ENCODE measurements at places on chromosomes 2 and 18.

DNA sequence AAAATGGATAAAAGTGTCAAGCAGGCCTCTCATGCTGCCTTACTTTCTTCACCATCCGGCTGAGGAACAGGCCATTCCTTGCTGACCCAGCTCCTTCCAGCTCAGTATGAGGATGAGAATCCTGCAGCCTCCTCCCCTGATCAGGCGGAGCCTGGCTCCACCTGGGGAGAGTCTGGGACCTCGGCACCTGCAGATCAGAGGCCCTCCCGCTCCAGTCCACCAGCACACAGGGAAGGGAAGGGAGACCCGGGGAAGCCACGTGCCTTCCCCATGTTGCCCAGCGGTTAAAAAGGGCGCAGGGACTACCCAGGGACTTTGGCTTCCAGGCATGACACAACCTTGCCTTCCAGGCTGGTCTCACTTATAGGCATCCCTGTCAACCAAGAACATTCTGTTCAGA, 172.0 kb downstream of the NDUFA10 start:
- no peak for DNase-seq

DNA sequence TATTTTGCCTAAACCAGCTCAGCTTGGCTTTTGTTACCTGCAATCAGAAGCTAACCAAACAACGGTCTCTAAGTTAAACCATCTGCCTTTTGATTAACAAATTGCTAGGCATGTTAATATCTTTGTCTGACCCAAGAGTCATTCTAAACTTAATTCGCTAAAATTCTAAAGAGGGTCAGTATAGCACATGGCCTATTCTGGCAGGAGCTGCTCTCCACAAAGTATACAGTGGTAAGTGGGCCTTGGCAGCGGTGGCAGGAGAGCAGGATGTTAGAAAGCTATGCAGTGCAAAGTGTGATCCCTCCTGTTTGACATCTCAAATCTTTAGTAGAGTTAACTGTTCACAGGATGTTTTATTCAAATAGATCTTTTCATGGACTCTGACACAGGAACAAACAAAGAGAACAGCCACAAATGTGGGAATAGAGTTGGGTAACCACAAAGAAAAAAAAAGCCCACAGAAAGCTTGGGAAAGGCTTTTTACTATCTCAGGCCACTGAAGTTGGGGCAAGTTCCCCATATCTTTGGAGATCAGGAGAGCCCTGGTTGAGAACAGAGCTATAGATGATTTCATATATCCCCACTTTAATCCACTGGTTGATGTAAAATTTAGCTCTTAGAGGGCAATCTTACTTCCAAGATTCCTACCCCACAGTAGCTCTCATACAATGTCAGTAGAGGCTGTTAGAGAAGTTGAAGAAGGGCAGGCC, 10.6 kb downstream of the CFAP210 start:
- no peak for DNase-seq

GRCh38 chr2:85992611-85993010, 103.8 kb upstream of the ST3GAL5 start:
- no peak for DNase-seq

- no peak for DNase-seq
These were observed 1.4 kb downstream of the PPM1G start for GRCh38 chr2:27407798-27408491.

DNA sequence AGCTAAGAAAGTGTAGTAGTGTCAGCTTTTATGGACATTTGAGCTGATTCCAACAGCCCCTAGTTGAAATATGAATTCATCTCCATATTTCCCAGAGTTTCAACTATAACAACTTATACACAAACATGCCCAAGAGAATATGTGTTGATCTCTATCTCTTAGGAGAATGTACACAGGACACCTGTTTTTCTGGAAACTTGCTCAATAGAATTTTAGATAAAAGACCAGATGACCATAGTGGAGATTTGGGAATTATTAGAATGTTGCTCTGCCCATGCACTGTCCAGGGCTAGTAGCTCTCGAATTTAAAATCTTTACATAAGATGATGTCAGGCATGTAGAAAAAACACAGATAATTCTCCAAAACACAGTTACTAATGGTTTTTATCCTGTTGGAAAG, 162.3 kb upstream of the VRK2 start:
- DNase-seq: no peak

DNA sequence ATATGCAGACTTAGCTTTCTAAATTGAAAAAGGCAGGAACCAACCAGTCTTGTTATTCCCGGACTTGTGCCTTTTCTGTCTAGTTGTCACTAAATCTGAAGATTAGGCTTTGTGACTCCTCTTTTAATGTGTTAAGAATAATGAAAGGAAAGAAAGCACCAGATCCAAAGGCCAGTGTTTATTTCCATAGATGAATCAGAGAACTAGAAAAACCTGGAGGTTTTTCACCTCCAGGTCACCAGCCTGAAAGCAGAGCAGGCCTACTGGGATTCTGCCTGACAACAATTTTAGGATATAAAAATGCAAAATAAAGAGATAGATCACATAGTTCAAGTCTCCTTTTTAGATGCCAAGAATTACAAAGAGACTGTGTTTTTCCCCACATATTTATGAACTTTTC, 160.4 kb downstream of the GULP1 start:
- DNase-seq: no peak

DNA sequence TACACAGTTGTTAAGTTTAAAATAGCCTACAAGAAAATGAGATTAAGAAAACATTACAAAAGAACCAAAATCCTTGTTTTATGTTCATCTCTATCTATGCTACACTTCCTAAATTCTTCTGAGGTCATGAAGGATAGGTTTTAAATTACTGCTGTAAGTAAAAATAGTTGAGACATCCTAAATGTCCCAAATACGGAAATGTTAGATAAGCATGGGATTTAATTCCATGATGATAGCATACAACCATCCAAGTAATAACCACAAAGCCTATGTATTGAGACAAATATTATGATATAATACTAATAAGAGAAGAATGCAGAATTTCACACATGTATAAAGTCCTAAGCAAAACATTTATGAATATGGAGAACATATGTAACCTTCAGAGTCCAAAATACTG, 34.1 kb downstream of the PIEZO2 start:
- no peak for DNase-seq

- no peak for DNase-seq
These were observed 8.2 kb downstream of the DPP10 start for GRCh38 chr2:114450639-114451038.

GRCh38 chr2:147541314-147541713, 303.5 kb upstream of the ACVR2A start:
- no peak for DNase-seq

- no peak for DNase-seq
These were observed 108.2 kb downstream of the GAREM1 start for GRCh38 chr18:32362484-32362883.

DNA sequence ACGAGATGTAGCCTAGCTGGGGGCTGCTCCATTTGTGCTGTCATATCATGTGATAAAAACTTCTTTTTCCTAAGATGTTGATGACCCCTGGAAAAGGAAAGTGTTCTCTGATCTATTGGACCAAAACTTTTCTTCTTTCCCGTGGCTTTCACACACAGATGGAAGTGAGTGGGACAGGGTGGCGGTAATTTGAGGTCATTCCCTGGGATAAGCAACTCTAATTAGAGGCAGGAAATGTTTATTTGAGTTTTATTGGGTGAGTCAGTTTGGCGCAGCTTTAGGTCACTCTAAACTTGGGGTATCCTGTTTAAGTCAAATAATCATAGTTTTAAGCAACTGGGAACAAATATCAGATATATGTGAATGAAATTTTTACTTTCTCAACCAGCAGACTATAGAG, 221.0 kb upstream of the EPAS1 start:
- DNase-seq: no peak

DNA sequence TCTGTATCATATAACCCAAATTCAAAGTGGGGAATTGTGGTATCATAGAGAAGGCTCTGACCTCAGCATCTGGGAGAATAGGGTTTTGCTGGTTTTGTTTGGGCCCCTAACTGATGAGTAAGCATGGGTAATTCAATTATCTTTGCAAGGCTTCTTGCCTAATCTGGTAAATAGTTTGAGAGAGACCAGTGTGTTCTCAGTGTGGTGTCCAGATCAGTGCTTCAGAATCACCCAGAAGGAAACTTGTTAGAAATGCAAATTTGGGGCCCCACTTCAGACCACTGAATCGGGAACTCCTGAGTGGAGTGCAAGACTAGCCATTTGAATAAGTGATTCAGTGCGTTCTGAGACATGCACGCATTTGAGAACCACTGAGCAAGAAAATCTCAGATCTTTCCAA, 282.7 kb downstream of the EPHA4 start:
- DNase-seq: peak; percentile 50

GRCh38 chr2:119523952-119524694, at the start of gene SCTR:
TSS of gene SCTR (minus strand) at chr2:119524483. CDS start at chr2:119524226, 257 bp downstream.
- no peak for DNase-seq

DNA sequence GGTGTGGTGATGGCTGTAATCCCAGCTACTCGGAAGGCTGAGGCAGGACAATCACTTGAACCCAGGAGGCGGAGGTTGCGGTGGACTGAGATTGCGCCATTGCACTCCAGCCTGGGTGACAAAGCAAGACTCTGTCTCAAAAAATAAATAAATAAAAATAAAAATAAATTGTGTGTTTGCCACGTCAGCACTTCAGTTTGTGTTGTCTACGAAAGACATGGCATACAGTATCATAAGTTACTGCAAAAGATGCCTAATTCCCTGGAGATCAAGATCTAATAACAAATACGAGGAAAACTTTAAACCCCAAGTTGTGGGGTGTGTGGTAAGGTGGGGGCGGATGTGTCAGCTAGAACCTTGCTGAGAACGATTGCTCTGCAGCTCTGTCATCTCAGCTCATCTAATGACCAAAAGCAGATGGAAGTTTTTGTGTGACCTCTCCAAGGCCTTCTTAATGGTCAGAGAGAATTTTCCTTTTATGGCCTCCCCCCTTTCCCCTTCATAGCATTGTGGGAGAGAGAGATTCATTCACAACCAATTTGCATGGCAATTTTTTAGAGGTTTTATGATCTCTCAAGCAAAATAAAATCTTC, 11.3 kb downstream of the NPAS2 start:
- DNase-seq: no peak

GRCh38 chr2:136402281-136402680, 284.3 kb upstream of the CXCR4 start:
- DNase-seq: no peak

GRCh38 chr2:120238728-120239487, 13.7 kb upstream of the RALB start:
- peak; percentile 85 for DNase-seq

- DNase-seq: no peak
These were observed 140.8 kb downstream of the DDX1 start for GRCh38 chr2:15732341-15733077.

DNA sequence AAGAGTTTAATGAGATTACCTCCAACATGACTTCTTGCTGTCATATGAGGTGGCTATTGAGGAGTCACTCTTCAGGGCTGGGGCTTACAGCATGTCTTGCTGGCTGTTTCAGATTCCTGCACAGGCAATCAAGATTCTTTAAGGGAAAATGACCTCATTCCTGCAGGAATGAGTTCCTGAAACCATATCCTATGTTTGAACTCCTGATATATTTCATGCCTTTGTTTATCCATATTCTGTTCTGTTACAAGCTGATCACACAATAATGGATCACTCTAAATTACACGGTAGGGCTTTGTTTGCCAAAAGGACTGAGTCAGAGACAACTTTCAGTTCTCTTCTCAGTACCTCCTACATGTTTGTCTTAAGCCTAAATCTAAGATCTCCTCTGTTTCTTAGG, 879.8 kb upstream of the PIK3C3 start:
- DNase-seq: peak; percentile 9

GRCh38 chr2:128750328-128751165, 431.9 kb upstream of the HS6ST1 start:
- no peak for DNase-seq
